ENCODE measurements at places on chromosomes 1 and 21.

DNA sequence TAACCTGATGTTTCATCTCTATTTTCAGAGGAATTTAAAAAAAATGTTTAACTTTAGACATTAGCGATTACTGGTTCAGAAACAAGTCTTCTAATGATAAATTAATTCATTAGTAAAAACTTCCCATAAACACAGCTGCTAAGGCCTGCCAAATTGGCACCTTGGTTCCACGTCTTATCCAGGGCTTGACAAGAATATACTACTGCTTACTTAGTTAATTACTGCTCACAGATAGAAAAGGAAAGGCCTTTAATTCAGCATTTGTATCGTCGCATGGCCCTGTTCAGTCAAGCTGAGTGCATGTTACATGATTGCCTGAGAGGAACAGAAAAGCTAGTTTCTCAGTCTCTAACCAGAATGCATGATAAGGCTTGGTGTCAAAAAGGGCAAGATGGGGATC is 84.6 kb downstream of the ADGRL2 start:
- DNase-seq, result no peak

- DNase-seq, result no peak
Measured at GRCh38 chr1:197763769-197764168, 11.5 kb downstream of the DENND1B start.

GRCh38 chr21:41501919-41502318 is 6.0 kb downstream of the TMPRSS2 start:
- DNase-seq, result no peak

DNA sequence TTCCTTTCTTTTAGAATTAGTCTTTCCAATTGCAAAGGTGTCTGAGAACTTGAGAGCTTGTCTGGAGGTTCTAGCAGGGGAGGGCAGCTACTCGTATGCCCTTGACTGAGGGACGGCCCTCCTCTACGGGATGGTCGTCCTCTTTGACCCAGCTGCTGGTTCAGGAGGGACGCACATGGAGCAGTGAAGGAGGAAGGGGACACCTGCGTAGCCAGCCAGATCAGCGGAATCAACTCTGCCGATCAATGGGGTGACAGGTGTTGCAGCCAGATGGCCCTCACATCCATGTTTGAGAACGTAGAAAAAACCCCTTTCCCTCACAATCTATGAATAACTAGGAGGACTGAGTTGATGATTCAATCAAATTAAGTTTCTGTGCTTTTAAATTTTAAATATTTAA is 15.7 kb upstream of the A3GALT2 start:
- no peak for DNase-seq

GRCh38 chr1:221810406-221810805 is 68.5 kb upstream of the DUSP10 start:
- no peak for DNase-seq

DNA sequence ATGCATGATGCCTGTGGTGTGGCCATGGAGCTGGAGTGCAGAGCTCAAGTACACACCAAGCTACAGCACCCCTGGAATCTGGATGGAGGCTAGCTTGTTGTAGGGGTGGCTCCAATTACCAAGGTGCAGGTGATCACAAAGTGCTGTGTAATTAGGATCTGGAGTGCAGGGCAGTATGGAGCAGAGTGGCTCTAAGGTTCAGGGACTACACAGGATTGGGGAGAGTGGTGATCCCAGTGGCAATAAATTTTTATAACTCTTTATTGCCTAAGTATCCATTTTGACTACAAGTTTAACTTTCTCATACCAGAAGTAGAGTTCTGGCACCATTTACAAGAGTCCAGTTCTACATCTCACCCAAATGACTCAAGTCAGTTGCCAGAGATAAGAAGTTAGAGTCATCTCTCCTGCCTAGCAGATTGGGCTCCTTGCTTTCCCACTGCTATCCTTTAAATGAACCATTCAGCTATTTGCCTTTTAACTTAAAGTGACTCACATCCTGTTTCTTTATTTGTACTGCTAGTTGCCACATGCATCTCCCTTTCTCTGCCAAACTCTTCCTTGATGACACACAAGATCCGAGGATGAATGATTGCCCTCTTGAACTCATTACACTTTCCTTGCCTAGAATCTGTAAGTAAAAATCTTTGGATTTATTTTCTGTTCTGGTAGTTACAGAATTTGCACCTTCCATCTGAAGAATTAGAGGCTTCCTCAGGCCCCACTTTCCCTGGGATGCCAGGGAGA is 427.2 kb downstream of the KCNT2 start:
- DNase-seq, result no peak

DNA sequence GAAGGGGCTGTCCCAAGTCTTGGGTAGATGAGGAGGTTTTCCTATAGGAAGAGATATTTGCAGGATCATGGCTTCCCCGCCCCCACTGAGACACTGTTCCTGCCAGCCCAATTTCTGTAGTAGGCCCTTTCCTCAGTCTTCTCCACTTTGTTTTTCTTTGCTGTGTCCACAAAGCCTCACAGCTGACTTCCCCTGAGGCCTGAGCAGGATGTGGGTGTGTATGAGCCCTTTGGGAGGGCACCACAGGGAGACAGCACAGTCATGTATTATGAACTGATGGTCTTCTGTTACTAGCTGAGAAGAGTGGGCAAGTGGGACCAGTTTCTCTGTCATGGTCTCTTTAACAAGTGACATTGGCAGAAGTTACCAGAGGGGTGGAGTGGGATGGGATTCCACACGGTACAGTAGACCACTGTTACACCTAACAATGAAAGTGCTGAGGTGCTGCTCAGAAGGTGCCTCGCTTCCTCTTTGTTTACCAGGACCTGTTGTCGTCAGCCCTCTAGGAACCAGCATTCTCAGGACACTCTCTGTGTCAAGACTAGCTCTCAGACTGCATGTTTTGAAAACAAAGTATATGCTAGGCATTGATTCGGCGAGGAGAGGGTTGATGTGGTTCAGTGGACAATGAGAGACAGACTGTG is 253.8 kb upstream of the HOOK1 start:
- peak; percentile 61 for DNase-seq

DNA sequence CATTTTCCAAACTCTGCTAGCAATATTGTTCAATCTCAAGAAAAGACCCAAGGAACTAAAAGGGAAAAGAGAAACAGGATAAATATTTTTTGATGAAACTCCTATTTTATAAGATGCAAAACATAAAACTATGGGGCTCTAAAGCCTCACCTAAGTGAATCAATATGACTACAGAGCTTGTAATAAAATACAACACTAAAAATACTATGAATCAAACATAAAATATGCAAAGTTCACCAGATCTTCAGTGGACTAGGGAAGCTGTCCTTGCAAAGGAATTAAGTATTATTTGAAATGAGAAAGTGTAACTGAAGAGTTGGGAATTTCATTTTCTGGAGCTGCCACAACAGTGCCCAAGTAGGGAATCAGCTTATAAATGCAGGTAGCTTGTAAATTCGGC is 124.5 kb downstream of the CRB1 start:
- DNase-seq, result no peak

DNA sequence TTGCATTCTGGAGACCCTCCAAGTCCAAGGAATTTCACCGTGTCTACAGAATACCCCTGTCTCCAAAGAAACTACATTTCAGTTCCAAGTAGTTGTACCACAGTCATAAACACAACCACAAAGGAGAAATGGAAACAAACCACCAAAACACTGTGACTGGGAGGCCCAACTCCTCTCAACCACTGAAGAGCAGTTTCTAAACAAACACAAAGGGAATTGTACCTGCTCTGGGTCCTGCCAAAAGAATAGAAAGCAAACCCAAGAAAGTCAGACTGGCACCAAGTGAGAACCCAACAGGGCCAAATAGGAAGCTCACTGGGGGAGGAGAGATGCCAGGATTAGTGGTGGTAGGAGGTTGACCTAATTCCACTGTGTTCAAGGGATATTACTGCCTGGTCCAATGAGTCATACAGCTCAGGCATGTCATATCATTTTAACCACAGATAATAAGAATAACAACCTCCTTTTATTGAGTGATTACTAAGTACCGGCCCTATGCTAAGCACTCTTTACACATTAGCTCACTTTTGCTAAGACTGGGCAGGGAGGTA is 123.9 kb upstream of the PPP2R5A start:
- no peak for DNase-seq

- DNase-seq, result no peak
Measured at GRCh38 chr1:115609021-115609420, 32.7 kb upstream of the VANGL1 start.

DNA sequence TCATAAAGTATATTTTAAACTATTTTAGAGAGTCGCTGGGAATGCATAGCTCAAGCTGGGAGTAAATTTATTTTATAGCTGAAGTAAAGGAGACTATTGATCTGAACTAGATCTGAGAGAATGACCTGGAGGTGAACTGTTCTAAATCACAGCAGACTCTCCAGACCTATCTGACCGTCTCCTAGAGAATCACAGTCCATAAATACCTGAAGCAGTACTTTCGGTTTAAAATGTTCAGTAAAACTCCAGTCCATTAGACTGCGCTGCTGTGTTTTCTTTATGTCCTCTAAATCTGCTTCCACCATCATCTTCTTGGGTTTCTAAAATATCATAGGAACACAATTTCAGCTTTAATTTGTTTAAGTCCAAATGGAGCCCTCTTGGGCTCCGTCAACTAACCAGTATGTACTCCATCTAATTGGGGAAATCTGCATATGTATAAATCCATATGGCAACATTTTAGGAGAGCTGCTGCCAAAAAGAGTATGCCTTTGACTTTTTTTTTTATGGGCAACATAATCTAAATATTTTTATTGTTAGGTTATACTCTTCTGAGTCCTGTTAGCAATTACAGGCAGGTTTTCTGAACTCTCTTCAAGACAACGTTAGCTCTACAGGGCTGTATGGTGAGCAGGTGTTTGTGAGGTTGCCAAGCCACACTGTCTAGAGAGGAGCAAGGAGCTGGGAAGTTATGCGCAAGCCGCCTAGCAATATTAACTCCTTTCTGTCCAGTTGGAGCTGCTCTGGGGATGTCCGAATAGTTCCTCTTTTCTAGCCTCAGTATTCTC is 111.2 kb downstream of the SPAG17 start:
- no peak for DNase-seq

DNA sequence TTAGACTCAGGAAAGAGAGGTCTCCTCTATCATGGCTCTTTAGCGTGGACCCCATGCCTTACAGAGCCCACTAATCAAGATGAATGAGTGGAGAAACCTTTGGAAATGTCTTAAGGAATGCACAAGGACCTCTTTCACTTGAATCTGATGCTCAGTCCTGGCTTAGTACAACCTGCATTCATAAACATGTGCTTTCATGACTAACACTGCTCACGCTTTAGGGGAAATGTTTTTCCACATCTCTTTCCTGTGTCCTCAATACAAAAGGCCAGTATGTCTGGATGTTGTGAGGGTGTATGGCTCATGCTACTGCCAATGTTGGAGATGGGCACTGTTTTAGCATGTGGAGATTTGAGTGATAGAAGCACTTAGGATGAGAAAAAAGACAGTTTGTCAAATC is 14.2 kb upstream of the GNG12 start:
- DNase-seq, result no peak

DNA sequence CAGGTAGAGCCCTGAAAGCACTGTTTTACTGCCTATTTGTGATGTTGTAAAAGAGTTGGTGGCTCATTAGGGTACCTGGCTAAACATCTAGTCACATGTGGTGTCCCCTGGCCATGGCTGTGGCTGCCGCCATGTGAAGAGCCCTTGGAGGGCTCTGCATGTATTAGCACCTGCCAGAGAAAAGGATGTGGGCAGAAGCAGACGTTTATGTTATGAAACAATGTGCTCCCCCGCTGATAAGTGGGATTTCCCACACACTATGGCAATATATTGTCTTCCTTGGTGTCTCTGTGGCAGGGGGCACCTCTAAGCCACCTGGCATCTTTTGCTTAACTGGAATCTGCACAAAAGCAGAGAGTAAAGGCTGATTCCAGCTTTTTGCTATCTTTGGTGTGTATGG is 9.6 kb downstream of the TENT5C start:
- peak; percentile 89 for DNase-seq

GRCh38 chr1:243254927-243255790 is at the start of gene CEP170:
Gene CEP170, minus strand, starts transcription at chr1:243255281. Its CDS starts 30,001 bp downstream, at chr1:243225280.
- peak; percentile 95 for DNase-seq

- no peak for DNase-seq
Measured at GRCh38 chr1:36133484-36133883, 8.5 kb upstream of the COL8A2 start.

- no peak for DNase-seq
Measured at GRCh38 chr1:41752514-41753170, 166.1 kb downstream of the HIVEP3 start.

GRCh38 chr1:212635141-212635631 is 26.6 kb downstream of the ATF3 start:
- no peak for DNase-seq

- no peak for DNase-seq
Measured at GRCh38 chr1:236127045-236127444, 15.3 kb upstream of the GPR137B start.

DNA sequence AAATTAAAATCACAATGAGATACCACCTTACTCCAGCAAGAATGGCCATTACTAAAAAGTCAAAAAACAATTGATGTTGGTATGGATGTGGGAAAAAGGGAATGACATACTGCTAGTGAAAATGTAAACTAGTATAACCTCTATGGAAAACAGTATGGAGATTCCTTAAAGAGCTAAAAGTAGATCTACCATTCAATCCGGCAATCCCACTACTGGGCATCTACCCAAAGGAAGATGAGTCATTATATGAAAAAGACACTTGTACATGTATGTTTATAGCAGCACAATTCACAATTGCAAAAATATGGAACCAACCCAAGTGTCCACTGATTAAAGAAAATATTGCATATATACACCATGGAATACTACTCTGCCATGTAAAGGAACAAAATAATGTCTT is 37.2 kb downstream of the SUSD4 start:
- no peak for DNase-seq

DNA sequence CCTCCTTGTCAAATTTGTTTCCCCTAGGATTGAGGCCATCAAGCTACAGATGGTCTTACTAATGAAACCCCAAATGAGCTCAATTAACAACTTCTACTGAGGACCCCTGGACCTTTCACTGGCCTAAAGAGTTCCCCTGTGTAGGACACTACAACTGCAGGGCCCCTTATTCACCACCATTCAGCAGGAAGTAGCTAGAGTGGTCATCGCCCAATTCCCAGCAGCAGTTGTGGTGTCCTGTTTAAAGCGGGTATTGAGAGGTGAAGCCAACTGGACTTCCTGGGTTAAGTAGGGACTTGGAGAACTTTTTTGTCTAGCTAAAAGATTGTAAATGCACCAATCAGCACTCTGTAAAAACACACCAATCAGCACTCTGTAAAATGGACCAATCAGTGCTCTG is 1466.9 kb downstream of the KCNT2 start:
- no peak for DNase-seq

Data from DND-41 (cell line).